ENCODE measurements at places on chromosomes 5 and 9.
A peak's percentile ranks its signal among the peaks of the same experiment; 100 is the strongest.

GRCh38 chr5:38803246-38803645 lies 42.6 kb upstream of the OSMR start:
- no peak for DNase-seq

DNA sequence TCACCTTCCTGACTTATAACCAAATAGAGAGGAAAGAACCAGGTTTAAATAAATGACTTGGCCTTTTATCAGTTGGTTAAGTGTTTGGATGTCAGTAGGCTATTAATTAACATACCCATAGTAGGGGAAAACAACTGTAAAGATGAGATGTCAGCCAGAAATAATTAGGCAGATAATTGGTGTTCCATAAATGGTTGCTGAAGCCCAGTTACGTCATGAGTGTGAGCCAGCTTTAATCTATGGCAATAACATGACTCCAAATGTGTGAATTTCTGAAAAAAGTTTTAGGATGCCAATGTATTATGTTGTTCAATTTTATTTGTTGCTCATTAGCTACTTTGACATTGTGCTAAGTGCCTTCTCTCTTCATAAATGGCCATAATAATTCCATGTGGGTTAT lies 180.5 kb downstream of the FBXL7 start:
- peak; percentile 33 for DNase-seq

DNA sequence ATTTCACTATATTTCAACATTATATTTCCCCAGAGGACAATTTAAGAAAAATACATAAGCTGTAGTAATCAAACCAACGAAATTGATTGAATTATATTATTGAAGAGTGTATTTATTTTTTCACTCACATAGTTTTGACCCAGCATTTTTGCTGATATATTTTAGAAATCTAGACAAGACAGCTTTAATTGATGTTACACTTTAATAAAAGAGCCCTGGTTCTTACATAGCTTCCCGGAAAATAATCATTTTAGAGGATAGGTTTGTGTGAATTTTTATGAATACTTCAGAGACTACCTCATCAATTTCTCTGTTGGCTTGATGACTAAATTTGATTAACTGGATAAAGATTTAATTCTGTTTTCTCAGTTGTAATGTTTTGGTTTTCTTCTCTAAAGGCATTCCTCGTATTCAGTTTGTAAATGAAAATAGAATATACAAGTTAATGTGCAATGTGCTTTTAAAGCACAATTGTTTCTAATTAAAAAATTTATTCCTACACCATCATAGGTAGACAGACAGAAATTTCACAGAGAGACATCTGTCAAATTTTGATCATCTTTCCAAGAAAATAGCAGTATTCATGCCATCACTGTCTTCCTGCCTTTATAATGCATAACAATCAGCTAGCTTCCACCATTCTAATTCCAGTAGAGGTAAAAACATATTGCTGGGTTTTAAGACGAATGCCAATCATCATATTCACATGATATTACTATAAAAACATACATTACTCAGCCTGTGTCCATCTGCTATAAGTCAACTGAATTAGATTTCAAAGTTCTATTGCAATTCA lies 441.4 kb downstream of the CDH12 start:
- DNase-seq = no peak

GRCh38 chr5:120599576-120599975 lies 135.5 kb downstream of the PRR16 start:
- no peak for DNase-seq

DNA sequence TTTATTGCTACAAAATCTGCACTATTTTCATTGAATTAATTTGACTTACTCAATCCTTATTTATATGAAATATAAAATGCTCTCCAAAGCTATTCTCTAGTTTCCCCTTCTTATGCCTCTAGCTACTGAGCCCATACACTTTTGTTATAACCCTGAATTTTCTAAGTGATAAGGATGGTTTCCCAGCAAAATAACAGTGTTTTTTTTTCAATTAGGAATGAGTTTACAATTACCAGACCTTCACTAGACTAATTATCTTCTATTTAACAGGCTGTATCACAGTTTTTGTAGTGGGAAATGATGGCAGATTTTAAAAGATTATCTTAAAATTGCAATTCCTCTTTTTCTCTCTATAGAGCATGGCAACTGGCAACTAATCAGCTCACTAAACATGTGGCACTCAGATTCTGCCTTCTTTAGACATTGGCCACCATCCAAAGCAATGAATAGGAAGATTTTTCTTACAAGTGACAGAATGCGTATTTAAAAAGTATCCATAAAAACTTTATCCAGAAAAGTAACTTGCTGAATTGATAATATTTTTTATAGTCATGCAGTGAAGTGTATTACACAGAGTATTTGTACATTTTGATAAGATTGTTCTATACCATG lies 585.7 kb upstream of the ZNF608 start:
- DNase-seq = no peak

GRCh38 chr9:122097679-122098315 lies 4.7 kb upstream of the TTLL11 start:
- DNase-seq = no peak

DNA sequence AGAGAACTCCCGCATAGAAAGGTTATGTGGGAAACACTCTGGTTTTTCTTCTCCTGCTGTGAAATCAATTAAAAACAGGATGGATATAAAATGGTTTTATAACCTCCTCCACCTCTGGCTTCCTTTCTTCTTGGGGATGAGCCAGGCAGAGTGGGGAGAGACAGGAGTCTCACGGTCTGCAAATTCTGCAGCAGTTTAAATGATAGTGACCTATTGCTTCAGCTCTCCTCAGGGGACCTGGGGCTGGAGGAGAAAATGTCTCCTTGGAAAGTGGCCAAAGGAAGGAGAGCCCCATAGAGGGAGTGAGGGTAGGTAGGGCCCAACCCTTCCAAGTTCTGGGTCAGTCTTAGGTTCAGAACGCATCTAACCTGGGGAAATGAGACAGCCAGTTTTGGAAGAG lies 118.8 kb downstream of the MTX3 start:
- DNase-seq = no peak

DNA sequence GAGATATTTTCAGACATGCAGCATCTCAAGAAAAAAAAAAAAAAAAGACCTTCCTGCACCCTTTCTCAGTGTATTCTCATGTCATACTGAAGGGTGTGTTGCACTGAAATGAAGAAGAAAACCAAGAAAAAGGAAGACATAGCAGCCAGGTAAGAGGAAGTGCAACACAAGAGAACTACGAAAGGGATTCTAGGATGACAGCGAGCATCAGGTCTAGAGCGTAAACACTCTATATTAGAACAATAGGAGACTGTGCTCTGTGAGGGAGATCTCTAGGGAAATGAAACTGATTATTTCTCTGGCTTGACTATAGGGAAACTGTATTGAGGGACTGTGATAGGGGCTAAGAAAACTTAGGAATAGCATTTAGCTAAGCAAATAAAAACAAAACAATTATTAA lies 30.0 kb downstream of the BTF3 start:
- no peak for DNase-seq

All from fibroblast of skin of left quadriceps (primary cell).